ENCODE measurements at places on chromosomes 2 and 18.

- DNase-seq, result no peak
Measured at GRCh38 chr2:8786463-8786862, 51.0 kb downstream of the KIDINS220 start.

DNA sequence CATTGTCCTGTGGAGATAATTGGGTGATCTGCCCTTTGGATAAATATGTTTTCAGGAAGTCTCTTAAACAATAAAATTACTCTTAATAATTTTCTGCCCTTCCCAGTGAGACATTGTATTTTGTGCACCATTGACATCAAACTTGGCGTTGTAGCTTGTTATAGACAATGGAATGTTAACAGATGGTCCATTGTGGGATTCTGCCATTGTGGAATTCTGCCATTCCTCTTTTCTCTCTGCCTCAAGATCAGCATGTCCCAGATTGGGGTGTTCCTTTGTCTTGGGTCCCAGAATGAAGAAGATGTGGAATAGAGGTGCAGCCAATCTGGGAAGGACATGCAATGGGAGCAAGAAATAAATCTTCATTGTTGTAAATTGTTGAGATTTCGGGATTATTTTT is 15.1 kb upstream of the LDAH start:
- no peak for DNase-seq

- no peak for DNase-seq
Measured at GRCh38 chr2:91477731-91478672, 2786.5 kb downstream of the RPIA start.

DNA sequence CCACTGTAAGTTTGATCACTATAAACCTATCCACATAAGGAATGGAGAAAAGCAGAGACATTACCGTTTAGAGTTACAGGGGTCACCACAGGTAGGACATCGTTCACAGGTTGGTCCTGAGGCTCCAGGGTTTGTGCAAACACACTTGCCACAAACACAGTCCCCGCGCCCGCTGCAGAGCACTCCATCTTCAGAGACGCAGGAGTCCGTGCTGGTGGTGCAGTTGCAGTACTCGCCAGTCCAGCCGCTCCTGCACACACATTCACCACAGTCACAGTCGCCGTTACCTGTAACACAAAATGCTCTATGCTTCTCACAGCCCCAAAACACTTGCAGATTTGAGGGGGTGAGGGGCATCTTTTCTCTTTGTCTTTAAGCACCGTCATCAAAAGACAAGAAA is 63.9 kb upstream of the PLA2R1 start:
- no peak for DNase-seq

GRCh38 chr18:8380926-8381325 is 228.3 kb upstream of the RAB12 start:
- no peak for DNase-seq

DNA sequence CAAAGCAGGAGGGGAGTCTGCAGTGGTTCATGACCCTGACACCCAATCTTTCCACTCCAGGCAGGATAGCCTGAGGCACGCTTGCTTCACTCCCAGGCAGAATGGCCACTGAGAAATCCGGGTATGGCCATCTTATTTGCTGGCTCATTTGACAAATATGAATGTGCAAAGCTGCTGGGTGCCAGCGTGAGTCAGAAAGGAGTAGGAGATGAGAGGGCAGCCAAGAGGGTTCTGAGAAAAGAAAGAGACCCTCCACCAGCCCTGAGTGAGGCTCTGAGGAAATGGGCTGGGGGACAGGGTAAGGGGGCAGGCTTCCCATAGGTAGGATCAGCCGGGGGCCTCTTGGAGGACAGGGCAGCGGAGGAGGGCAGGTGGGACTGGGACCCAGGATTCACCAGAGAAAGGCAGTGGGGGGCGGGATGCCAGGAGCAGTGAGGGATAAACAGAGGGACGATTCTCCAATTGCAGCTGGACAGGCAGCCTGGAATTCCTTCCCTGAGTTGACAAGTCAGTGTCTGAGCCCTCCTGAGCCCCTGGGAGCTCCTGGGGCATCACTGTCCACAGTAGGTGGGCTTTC is 15.2 kb downstream of the RAMP1 start:
- no peak for DNase-seq

DNA sequence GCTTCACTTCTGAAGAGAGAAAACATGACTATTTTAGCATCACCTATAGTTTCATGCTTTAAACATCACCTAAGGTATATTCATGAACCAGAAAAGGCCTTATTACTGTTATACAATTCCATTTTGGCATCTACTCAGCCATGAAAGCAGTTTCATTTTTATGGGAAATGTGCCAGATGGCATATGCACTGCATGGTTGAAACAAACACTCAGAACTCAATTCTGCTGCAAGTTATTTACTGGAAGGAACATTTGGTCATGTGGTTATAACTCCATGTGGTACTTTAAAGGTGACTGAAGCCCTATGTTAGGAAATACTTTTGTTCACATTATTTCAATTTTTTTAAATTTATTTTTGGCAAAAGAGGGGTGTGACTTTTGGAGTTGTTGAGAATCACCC is 287.5 kb upstream of the CRIM1 start:
- DNase-seq, result no peak

- no peak for DNase-seq
Measured at GRCh38 chr2:9593925-9594324, 36.9 kb downstream of the YWHAQ start.

- DNase-seq, result no peak
Measured at GRCh38 chr2:144550084-144550483, 30.2 kb upstream of the ZEB2 start.

DNA sequence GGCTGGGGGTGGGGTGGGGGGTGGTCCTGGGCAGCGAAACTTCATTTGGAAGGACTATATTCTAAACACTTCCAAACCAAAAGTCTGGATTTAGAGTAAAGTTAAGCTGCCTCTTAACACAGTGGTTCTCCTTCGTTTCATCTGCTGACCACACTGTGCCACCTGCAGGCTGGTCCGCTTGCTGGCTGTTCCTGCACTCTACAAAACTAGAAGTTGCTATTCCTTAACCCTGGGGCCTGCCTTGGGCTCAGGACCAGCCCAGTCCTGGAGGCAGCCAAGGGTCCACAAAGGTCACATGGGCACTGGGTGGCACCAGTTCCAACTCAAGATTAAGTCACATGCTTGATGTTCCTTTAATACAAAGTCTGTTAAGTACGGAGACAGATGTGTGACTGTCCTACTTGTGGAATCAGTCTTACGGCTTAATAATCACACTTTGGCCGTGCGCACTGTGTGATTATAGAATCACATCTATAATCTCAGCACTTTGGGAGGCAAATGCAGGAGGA is 195.4 kb downstream of the FAM210A start:
- peak; percentile 44 for DNase-seq

DNA sequence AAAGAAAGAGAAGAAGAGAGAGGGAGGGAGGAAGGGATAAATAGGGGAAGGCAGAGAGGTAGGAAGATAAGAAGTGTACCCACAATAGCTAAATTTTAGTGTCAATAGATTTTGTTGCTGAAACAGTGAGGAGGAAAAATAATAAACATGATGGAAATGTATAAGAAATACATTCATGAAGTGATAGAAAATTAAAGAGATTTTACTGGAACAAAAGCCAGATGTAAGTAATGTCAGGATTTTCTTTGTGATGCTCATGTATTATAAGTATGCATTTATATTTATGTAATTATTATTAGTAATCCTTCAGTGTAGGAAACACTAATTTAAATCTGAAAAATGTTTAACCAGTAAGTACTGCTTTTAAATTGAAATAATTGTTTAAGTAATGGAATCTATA is 1125.2 kb upstream of the FANCL start:
- DNase-seq, result no peak

- no peak for DNase-seq
Measured at GRCh38 chr2:214217599-214217998, 193.3 kb upstream of the VWC2L start.

DNA sequence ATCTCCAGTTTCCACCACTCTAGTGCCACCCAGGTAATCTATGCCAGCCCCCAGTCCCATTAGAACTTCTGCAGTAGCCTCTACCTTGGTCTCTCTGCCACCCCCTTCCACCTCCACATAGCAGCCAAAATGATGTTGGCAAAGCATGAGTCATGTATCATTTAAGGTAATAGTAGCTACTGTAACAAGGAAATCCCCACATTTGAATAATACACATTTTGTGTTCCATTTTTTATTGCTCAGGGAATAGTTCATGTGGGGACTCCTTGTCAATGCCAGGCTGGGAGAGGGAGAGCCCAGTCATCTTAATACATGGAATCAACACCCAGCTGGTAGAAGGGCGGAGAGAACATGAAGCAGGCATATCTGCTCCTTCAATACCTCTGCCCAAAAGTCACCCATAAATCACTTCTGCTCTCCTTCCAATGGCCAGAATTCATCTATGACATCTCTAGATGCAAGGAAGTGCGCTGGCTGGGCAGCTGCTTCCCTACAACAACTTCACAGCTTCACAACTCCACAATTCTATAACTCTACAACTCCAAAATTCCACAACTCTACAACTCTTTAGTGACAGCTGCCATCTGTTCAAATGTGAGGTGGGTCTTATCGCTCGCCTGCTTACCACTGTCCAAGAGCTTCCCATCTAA is 70.6 kb upstream of the GLS start:
- no peak for DNase-seq

DNA sequence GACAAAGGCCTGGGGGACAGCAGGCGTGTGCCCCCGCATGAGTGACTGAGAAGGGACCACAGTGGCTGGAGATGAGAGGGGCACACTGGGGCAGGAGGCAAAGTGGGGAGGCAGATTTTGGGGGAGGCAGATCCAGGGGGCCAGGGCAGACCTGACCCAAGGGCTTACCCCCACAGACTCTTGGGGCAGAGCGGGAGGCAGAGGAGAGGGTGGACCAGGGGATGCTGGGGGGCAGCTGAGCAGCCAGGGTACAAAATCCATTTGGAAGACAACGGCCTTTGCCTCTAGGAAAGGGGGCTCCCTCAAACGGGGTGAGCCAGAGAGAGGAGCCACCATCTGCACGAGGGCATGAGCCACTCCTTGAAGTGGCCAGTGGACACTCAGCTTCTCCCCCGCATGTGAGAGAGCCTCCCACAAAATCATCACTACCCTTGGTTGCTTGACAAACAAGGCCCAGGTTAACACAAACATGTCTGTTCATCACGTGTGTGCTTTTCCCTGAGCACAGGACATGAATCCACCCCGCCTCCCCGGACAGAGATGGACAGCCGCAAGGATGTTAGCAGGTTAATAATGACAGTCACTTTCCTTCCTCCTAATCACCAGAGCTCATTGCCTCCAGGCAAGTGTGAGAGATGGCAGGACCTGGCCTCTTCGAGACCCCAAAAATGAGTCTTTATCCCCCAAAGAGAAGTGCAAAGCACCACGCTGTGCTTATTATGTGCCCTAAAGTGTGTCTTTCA is 72.0 kb upstream of the RAB6C start:
- no peak for DNase-seq

GRCh38 chr2:21423854-21424253 is 300.1 kb downstream of the TDRD15 start:
- no peak for DNase-seq

DNA sequence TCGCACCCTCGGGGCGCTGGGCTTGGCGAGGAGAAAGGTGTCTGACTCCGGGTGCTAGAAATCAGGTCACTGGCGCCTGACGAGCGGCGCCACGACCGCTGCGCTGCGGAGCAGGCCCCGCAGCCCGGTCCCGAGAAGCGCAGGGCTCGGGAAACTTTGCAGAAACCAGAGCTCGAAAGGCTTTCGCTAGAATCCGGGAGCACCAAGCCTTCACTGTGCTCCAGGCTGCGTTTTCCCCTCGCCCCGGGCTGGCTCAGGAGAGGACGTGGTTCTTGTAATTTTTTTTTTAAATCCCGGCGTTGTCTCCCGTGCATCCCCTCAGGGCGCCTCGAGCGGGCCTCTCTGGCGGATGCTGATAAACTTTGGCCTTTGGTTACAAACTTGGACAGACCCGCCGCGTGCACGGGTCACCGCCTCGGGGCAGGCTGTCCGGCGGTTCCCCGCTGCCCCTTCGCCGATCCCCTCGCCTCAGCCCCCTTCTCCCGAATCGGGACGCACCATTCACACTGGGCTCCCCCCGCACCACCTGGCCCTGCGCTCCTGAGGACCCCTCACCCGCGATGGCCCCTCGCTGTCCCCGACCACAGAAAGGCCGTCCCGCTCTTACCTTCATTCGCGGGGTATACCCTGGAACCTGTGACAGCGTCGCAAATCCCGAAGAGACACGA is 419 bp downstream of the EPHA4 start:
- DNase-seq, result peak; percentile 43

- no peak for DNase-seq
Measured at GRCh38 chr18:68797871-68798270, at the start of gene CCDC102B. Gene CCDC102B (plus strand): TSS chr18:68798080. CDS start chr18:68836764, 38,684 bp downstream.

- no peak for DNase-seq
Measured at GRCh38 chr2:74233648-74234047, 35.2 kb downstream of the MTHFD2 start.

DNA sequence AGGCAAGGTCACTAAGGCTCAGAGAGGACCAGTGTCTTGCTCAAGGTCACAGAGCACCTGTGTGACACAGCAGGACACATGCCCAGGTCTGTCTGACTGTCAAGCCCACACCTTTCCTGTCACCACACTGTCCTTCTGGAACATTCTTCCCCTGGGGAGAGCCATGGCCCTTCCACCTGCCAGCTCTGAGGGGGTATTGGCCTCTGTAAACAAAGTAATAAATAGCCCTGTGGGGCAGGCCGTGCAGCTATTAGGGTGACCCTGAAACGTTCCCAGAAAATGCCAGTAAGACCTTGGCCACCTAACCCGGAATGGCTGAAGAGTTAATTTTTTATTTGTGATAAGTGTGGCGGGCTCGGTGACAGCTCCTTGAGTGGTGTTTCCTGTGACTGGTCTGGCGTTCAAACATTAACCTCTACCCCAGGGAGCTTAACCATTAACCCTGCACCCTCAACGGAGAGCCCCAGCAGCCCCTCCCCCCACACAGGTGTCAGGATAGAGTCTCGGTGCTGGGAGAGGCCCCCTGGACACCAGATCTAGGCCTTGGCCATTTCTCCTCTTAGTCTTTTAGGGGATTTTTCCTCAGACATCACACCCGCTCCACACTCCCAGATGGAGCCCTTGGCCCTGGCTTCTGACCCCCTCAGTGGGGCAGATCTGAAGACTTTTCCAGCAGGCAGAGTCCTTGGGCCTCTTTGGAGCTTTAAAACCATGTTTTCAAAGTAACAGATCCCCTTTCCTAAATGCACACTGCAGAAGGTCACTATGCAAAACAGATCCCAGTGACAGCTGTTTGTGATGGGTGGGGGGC is 36.6 kb downstream of the SCTR start:
- DNase-seq, result peak; percentile 64

- DNase-seq, result no peak
Measured at GRCh38 chr2:3201281-3201680, 176.3 kb downstream of the EIPR1 start.

DNA sequence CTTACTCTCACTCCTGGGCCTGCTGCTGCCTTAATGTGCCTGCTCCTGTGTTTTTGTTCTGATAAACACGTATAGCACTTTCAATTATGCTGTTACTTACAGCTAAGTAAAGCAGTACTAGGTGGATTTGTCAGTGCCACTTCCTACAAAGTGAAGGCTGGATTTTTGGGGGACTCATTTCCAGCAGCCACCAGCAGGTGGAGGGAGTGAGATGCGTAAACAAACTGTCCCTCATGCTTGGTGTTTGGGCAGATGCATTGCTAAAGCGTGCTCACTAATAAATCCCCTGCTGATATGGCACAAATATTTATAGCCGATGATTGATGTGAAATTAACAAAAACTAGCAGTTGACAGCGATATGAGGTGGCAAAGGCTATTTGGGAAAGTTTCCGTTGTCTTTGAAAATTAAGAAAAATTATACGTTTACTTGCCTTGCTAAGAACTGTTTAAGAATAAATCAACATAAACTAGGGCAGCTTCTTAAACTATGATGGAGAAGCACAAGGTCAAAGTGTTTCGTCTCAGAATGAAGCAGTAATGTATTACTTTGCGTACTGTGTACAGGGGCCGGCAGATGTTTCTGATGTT is 101.7 kb downstream of the AGAP1 start:
- peak; percentile 79 for DNase-seq

All from NCI-H526 (cell line).